Suprapubic skin (tissue), 4 donors: ENCODE measurements at places on chromosomes 1 and 21. TPM values are rescaled to one million over a fixed set of nuclear protein-coding genes. Genes with fewer than 3 reads are reported as not detected.

DNA sequence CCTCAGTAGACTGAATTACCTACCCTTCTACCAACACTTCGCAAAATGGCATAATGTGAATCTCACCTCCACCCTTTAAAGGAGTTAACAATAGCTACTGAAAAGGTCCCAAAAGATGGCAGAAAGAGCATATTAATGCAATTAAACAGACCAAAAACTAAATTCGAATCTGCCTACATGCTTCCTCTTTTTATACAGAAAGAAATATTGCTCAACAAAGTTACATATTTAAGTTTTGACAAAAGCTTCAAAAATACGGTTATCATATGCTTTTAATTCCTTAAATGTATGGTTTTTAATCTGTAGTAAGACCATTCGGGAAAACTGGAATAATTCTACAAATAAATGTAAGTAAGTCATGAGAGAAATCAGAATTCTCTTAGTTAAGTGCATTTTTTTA lies 2.2 kb downstream of the APP start:
- no peak for DNase-seq

DNA sequence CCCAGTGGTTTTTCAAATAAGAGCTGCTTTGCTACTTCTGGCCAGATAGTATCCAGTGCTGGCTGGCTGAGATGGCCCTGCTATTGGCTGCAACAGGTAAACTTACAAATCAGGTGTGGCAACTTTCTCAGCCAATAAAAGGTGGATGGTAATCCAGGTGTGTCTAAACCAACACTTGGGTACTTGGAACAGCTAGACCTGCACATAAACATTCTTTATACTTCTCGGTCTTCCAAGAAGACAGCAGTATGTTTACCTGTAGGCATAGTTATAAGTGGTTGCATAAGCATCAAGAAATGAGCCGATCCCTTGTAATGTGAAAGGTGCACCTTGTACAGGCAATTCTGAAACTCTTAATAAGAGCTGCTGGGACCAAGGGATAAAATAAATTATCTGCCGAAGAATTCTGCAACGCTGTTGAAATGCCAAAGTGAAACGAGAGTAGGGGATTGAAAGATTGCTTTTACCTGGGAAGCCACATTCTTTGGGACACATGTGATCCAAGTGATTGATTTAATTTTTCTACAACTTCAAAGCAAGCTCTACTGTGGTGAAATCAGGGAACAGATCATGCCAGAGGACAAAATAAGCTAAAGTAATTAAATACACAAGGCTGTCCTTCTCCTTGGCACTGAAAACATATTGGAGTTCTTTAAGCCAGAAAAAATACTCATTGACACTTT lies at the start of gene CLDN8:
Gene CLDN8, minus strand, starts transcription at position 57 of the 683 bp plus-strand sequence. CDS start 172 bp downstream, outside the sequence.
- no peak for DNase-seq

DNA sequence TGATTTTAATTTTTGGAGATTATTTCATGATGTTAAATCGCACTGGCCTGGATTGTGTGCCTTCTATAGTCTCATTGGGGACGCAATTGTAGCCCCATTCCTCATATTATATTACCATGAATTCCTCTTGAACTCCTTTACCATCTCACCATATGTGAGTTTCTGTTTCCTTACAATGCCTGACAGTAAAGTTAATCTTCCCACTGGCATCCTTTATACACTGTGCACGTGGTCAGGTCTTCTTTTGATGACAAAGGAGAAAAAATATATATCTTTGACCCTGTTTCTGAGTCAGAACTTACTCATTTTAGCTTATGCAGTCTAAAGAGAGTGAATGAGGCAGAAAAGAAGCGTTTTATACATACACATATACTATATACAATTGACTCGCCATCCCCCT lies 774 bp upstream of the ABL2 start:
- no peak for DNase-seq

- no peak for DNase-seq
Measured at GRCh38 chr1:94055459-94056122, 65.4 kb downstream of the ABCA4 start.

GRCh38 chr1:3910857-3911845 lies 11.1 kb upstream of the C1orf174 start:
- DNase-seq = peak; percentile 65

DNA sequence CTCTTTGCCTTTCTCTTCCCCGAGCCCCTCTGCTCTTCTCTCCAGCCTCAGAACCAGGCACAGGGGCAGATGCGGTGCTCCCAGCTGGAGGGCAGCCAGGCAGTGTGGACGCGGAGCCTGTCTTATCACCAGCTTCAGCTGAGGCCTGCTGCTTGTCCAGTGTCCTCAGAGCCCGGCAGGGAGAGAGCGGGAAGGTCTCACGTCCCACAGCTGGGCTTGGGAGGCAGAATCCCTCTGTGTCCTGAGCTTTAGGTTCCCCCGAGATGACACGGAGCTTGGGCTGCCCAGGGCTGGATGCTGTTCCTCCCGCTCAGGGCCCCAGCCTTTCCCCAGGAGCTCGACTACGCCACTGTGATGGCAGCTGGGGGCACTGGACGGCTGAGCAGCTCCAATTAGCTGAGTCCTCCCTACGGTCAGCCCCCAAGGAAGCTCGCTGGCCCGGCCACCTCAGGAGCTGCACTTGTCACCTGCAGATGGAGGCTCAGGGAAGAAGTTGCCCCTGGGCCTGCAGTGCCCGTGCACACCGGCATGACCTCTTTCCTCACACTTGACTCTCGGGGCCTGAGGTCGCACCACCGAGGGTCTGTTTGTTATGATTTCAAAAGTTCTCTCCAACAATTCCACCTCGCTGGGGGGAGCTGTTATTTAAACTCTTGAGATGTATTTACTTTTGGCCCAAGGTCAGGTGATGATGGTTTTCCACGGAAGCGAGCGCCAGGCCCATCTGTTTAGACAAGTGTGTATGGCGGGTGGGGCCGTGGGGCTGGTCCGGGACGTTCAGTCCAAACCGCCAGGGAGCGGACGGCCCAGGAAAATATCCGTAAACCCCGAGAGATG lies 127.3 kb downstream of the SIK1 start:
- DNase-seq = no peak

DNA sequence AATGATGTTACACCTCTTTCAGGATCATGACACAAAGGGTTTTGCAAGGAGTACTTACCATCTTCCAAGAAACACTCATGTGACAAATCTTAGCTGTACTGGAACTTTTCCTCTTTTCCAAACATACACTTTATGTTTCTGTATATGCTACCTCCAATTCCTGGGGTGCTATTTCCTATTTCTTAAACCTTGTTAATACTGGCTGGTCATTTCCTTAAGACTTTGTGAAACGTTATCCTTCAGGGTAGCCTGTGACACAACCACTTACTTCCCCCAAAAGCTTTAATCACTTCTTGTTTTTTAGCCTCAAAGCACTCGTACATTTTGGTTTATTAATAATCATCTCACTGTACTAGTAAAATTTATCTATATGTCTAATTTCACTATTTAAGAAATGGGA lies 39.4 kb downstream of the OR10Z1 start:
- no peak for DNase-seq

DNA sequence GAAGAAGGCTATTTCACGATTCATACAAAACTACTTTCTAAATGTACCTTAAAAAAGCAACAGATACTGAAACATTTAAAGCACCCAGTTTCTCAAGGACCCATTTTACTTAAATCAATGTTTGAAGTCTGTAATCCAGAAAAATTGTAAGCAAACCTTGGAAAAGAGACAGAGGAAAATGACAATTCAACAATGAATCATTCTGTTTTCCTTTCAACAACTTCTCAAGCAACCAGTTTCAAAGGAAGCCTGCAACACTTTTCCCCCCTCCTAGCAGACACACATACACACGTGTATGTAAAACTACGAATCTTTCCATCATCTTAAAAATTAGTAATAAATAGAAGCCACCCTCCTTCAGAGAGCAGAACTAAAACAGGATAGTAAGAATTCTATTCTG lies 1.2 kb downstream of the RERE start:
- no peak for DNase-seq

DNA sequence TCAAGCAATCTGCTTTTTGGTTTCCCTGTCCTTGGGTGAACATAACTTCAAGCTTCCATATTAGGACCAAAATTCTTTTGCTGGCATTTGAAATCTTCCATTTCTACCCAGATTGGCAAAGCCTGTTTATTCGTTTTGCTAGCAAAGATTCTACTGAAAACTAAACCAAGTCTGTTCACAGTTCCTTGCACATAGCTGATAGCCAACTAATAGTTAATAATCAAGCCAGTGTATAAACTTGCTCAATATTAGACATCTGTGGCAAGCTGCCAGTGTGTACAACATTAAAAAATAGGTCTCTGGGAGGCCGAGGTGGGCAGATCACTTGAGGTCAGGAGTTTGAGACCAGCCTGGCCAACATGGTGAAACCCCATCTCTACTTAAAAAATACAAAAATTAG lies 6.3 kb downstream of the APP start:
- DNase-seq = no peak

- no peak for DNase-seq
Measured at GRCh38 chr1:20632386-20632785, 872 bp upstream of the PINK1 start.

DNA sequence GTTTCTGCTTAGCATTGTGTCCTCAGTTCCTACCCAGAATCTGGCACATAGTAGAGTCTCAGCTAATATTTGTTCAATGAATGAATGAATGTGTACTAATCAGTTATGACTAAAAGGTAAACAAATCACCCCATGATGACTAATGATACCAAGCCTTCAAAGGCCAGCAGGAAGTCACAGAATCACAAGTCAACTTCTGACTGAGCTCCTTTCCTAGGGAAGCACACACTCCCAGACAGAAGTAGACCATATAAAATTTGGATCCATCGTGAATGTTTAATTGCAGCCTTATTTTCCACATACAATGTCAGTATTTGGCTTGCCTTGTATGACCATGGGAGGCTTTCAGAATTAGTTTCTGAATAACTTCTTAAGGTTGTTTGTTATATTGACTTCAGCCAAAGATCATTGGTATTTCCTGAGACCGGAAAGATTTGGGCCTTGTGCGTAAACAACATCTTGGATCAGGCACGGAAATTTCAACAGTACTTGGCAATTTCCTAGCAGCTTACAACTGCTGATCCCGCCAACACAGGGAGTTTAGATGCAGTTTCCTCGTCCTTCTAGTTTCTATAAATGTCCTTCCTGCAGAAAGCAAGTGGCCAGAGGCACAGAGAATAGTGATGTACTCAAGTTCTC lies 185.9 kb upstream of the ATP1B1 start:
- DNase-seq = no peak

- DNase-seq = no peak
Measured at GRCh38 chr1:9654051-9654833, 2.7 kb downstream of the PIK3CD start.

GRCh38 chr1:115225993-115226685 lies 111.9 kb downstream of the NGF start:
- no peak for DNase-seq

GRCh38 chr1:166182281-166182680 lies 15.5 kb upstream of the FAM78B start:
- no peak for DNase-seq

DNA sequence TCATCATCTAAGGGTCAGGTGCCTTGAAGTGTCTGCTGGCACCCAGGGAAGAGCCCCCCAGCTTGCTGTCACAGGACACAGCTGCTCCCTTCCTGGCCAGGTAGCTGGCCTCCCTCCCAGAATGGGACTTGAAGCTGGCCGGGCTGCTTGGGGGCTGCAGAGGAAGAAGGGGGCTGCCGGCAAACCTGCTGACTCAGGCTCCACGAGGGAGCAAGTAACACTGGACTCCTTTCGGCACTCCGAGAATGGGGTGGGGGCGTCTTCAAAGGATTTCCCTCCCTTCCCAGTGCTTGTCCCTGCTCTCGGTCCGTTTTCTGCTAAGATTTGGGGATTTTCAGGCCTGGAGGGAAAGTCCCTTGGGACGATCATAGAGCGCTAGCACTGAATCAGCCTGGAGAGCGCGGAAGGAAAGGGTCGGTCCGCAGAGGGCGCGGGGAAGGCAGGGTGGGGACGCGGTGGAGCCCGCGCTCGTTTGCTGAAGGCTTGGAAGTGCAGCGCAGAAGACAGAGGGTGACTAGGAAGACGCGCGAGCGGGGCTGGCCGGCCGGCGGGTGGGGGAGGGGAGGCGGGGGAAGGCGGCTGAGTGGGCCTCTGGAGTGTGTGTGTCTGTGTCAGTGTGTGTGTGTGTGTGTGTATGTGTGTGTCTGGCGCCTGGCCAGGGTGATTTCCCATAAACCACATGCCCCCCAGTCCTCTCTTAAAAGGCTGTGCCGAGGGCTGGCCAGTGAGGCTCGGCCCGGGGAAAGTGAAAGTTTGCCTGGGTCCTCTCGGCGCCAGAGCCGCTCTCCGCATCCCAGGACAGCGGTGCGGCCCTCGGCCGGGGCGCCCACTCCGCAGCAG lies at the start of gene CSF1:
Gene CSF1, plus strand, starts transcription at position 727 of the 840 bp plus-strand sequence. CDS start 175 bp downstream, outside the sequence.
- peak; percentile 93 for DNase-seq

DNA sequence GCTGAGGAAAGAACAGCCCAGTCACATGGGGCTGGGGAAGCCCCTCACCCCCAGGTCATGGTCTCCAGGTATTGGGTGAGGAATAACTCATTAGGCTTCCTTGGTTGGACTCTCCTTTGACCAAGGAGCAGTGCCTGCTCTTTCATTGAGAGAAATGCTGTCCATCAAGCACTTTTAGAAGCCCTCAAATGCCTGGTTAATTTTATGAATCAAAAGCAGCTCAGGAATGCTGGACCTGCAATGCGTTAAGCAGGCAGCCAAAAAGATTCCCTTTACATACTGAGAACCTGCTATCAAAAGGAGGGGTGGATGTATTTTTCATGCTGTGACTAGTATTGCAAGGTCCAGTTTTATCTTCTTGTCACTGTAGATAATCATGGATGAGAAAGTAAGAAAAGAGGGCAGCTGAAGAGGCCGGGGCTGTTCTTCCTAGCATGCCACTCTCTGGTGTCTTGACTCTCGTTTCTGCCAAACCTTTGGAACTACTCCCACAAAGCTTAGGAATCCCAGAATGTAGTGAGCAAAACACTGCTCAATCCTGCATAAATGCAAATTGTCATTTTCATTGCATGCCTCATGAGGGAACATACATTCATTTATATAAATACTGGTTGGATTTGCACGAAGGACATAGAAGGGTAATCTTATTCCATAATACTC lies 2.1 kb upstream of the CD58 start:
- DNase-seq = no peak

DNA sequence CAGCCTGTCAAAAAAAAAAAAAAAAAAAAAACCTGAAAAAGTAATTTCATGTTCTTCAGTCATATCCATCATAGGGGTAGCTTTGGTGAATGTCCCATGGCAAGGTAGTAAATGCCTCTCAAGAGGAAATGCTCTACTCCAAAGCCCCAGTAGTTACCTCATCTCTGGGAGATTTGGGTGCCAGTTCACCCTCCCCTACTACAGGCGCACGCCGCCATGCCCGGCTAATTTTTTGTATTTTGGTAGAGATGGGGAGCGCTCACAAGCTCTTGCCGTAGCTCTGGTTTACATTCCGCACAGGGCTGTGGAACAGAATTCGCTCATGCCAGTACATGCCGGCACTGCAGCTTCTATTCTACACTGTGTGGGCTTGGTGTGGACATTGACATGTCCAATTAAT lies 13.7 kb downstream of the PIK3CD start:
- no peak for DNase-seq

- no peak for DNase-seq
Measured at GRCh38 chr1:240831922-240832321, 220.0 kb upstream of the GREM2 start.

- no peak for DNase-seq
Measured at GRCh38 chr21:44574457-44575306, 1.2 kb downstream of the KRTAP10-4 start.

Gene SYF2
- 42.4 TPM for total RNA-seq

Gene CRYAA
- not detected for total RNA-seq

Gene TEX38
- not detected for total RNA-seq

Gene COL11A1
- total RNA-seq = 1.6 TPM

Gene TMEM269
- total RNA-seq = 0.11 TPM

Gene FCRL1
- not detected for total RNA-seq

Gene TARDBP
- 167 TPM for total RNA-seq

Gene RGL1
- 13.8 TPM for total RNA-seq

Gene CFHR2
- total RNA-seq = not detected

Gene VWA1
- total RNA-seq = 18.3 TPM

Gene LY9
- 1.2 TPM for total RNA-seq

Gene CCDC24
- total RNA-seq = 4.6 TPM
